ENCODE measurements at places on chromosomes 6 and 20.
A peak's percentile ranks its signal among the peaks of the same experiment; 100 is the strongest.

- no peak for DNase-seq
Observed at GRCh38 chr6:125067552-125067951, 86.0 kb upstream of the TPD52L1 start.

- DNase-seq = no peak
Observed at GRCh38 chr6:148388521-148388920, 45.9 kb downstream of the SASH1 start.

- DNase-seq = no peak
Observed at GRCh38 chr20:63533388-63533787, 3.8 kb downstream of the PTK6 start.

DNA sequence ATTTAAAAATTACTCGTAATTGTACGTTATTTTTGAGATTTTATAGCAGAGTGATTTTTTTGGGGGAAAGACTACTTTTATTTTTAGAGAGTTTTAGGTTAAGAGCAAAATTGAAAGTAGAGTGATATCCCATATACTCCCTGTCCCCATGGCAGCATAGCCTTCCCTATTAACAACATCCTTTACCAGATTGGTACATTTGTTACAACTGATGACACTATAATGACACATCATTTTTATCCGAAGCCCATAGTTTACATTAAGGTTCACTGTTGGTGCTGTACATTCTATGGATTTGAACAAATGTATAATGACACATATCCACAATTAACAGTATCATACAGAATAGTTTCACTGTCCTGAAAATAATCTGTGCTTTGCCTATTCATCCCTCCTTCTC, 1126.4 kb upstream of the CITED2 start:
- no peak for DNase-seq

- no peak for DNase-seq
Observed at GRCh38 chr6:109406196-109406595, 23.9 kb upstream of the CD164 start.

DNA sequence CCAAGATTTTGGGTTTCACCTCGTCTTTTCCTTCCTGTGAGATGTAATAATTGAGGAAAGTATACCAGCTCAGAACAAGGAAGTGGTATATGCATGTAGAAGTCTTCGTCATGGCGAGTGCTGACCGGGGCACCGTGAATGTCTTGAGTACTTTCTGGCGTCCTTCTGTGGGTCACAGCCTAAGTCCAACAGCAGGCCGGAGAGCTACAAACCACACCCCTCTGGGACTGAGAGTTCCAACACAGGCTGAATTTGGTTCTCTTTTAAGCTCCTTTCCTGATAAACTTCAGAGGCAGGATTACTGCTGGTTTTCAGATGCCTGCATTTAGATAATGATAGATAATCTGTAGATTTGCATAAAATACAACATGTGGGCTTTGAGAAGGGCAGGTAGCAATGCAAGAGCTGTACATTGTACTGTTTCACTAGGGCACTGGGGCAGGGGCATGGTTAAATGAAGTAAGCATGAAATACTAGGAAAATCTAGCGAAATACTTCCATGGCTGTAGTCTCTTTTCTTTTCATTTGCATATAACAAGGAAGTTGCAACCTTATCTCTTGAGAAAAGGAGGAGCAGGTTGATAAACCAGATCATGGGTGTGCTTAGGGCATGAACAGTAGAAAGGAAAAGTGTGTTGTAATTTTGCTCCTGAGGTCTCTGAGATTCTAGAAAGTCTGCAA, at the start of gene ADTRP:
Gene ADTRP (minus strand): TSS at position 156 of the 681 bp plus-strand sequence. CDS start 44 bp downstream, at position 112.
- peak; percentile 35 for DNase-seq

DNA sequence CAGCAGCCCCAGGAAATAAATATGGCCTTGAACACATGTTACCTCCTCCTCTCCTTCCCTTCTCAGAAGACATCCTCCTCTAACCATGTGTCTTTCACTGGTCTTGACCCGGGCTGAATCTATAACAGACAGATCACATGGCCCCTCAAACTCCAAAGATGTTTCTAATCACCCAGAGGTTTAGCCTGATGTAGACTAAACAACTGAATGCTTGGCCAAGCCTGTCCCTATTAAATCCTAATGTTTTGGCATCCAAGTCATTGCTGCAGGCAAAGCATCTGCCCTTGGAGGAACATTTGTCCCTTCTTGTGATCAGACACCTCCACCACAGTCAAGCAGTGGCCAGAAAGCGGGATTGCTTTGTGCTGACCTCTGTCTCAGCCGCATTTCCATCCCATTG, 65.5 kb downstream of the ANKRD60 start:
- DNase-seq = no peak

GRCh38 chr20:53949319-53949839, 121.0 kb downstream of the BCAS1 start:
- DNase-seq = no peak
